Epithelial cell of prostate (primary cell): ENCODE measurements at places on chromosomes 11 and 22.

DNA sequence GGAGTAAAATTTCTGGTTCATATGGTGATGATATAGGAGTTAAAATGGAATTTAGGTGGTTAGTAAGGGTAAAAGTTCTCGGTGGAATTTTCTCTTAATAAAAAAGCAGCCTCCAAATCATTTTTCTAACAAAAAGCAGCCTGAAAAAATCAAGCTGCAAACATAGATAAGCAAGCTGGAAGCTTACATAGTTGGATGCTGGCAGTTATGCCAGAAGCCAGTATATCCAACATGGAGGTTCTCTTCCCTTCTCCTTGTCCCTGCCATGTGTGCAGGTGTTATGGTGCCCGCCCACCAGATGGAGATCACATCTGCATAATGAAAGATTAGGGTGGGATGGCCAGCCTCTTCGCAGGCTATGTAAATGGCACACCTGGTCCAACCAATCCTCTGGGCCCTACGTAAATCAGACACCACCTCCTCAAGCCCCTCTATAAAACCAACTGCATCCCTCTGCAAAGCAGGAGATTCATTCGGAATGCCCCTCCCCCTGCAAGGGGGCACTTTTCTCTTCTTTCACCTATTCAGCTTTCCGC, 22.4 kb downstream of the PIWIL3 start:
- no peak for DNase-seq

DNA sequence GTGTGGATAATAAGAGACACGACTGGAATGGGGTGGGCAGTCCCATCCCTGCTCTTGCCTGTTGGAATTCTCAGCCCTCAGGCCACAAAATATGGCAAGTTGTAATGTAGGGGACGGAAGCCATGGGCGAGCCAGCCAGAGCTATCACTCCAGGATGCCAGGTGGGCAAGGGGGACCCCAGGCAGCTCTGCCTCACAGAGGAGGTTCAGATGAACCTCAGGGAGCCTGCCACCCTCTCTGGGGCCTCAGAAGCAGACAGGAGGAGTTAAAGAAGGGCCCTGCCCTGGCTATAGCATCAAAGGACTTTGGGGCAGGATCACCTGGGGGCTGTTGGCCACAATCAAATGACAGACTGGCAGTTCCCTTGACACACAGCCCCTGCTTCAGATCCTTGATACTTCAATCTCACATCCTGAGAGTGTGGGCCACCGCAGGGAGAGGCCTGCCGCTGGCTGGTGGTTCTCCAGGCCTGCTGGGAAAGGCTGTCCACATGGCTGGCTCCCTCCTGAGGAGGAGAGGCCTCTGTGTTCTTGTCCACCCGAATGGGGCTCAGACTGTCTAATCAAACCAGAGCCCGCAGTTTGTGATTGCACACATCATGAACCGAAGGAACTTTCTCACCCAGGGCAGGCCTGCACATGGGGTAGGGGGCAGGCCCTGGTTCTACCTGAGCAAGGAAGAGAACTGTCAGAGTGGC, 31.4 kb downstream of the IGLL1 start:
- no peak for DNase-seq

DNA sequence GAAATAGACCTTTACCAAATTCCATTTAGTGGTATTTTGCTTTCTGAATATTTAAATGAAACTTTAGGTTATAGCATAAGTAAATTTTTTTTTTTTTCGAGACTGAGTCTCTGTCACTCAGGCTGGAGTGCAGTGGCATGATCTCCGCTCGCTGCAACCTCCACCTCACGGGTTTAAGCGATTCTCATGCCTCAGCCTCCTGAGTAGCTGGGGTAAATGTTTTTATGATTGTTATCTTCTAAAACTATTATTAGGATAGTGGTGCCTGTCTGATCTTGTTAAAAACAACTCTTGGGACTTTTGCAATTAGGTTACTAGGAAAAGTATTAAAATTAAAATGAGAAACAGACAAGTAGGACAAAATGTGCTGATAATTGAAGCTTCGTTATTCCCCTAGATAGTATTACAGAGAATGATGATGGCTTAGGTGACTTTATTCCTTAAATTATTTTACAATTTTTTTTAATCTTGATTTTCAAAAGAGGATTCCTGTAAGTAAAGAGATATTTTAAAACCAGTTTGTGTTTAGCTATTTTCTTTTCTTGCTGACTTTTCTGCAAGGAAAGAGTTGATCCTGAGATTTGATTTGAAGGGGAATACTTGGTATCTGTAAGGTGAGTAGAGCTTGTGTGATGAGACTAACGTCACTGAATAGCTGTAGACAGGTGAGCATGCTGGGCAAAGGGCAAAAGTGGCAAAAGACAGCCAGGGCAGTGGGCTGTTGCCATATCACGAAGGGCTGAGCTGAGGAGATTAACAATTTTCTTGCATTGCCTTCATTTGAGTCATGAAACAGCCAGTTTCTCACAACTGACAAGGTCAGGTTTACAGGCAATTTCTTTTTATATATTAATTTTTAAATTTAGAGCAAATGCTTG, 20.8 kb downstream of the CRKL start:
- no peak for DNase-seq

- no peak for DNase-seq
These were observed 89.9 kb upstream of the PRDM11 start for GRCh38 chr11:45056529-45056928.

DNA sequence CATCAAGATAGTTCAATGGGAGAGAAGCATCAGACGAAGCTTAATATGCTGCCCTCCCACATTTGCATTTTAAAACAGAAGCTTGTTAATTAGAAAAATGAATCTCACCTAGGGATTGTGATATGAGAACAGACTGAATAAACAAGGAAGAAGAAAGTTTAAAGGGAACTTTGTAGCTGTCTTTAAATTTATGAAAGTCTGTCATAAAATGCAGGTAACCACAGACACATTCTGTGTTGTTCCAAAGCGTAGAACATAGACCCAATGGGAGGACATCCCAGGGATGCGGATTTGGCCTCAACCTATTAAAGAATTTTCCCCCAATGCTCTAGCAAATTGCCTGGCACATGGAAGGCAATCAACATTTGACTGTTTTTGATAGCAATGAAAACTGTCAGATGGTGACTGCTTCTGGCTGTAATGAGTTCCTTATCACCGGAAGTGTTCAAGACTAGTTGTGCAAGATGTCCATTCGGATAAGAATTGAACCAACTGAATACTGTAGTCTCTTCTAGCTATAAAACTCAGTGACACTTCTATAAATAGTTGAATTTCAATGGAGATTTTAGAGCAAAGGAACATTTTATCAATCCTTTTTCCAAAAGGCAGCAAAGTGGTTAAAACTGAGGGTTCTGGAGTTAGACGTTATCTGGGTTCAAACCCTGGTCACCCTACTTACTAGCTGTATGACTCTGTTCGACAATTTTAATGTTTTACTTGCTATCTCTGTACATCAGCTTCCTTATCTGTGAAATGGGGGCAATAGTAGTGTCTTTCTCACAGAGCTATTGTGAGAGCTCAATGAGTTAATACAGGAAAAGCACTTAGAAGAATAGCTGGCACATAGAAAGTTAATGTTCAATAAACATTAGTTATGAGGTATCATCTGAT, 64.9 kb downstream of the LIF start:
- DNase-seq = no peak

DNA sequence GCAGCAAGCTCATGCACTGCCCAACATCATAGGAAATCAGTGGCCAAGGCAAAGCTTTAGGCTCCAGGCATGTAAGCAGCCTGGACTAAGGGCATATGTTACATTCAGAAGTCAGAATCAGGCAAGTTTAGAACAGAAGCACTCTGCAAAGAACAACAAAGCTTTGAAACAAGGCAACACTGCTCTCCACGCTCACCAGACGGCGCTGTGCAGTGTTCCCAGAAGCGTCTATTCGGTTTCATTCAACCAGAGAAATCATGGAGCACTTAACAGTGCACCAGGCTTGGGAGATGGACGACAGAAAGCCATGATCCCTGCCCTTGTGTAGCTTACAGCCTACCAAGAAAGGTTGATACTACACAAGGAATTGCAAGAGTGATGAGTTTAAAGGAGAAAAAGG, 555.8 kb downstream of the BUD13 start:
- DNase-seq = no peak

GRCh38 chr22:47067911-47068625, 305.6 kb downstream of the TBC1D22A start:
- DNase-seq = no peak

GRCh38 chr11:117805045-117805444, 8.0 kb upstream of the DSCAML1 start:
- DNase-seq = no peak

DNA sequence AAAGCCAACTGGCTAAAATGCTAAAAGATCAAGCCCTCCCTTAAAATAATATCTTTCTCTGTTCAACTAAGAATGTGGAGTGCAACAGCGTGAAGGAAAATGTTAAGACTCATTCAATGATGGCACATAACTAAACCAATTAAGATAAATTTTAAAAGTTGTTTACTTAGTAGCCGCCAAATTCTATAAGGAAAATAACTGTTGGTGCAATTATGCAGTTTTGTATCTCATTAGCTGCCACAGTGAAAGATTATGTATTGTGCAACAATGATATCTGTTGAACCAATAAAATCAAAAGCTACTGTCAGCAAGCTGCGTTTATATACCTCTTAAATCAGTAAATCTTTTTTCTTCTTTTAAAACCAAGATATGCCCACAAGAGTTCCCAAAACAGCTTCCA, 55.5 kb downstream of the SIK3 start:
- DNase-seq = no peak

GRCh38 chr22:47164514-47165337, 402.3 kb downstream of the TBC1D22A start:
- no peak for DNase-seq

DNA sequence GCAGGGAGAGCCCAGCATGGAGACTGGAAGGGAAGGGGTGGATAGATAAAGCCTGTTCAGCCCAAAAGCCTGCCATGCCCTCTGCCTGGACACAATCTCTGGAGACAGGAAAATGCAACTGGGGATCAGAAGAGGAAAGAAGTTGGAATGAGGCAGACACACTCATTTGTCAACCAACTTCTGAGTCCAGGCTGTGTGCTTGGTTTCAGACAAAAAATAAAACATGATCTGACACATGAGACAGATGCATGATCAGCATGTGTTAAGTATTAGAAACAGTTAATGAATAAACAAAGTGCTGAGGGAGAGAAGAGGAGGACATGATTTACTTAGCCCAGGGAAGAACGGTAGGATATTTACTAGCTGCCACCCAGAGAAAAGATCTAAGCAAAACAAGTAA, 839 bp downstream of the LRRN4CL start:
- no peak for DNase-seq

- DNase-seq = no peak
These were observed 207.8 kb downstream of the GRIK4 start for GRCh38 chr11:120719348-120719747.

- no peak for DNase-seq
These were observed 6.3 kb downstream of the CD44 start for GRCh38 chr11:35145271-35145670.

DNA sequence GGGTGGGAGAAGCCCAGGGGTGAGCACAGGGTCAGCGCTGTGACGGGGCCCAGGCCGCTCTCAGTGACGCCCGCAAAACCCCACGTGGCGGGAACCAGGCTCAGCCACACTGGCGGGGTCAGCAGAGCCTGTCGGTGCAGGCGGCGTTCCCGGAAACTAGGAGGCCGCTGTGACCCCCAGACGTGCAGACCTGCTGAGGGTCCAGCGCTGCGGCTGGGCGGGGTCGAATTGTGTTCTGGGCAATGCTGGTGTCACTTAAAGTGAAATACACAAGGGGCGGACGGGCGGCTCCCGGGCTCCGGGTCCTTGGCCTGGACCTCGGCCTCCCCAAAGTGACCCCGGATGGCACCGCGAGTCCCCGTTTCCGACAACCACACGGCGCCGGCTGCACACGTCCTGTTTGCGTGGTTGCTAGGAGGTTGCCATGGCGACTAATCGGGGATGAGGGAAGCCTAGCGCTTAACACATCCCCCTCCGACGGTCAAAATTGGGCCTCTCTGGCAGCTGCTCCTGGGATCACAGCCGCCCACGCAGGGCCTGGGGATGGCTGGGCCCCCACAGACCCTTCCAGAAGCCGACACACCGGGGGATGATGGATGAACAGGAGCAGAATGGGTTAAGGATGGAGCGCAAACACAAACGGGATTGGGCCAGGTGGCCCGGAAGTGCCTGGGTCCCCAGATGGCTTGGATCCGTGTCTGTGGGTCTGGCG, 81.7 kb upstream of the PRR5 start:
- no peak for DNase-seq

DNA sequence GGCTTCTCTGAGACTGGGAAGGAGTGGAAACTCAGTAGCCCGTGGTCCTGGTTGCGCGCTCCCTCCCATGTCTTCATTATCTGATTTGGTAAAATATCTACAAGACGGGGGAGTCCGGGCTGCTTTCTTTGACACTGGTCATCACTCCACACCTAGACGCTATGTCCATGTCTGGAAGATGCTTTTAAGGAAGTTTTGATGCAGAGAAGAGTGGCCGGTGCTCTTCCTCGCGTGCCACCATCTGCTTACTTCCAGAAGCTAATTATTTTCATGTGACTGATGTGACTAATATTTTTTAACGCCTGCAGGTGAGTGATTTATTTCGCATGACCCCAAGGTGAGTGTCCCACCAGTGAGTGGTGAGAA, 339 bp upstream of the TRIM21 start:
- no peak for DNase-seq

- DNase-seq = no peak
These were observed 22.2 kb upstream of the UBASH3B start for GRCh38 chr11:122633219-122633829.

GRCh38 chr11:96095884-96096303, 172.0 kb upstream of the MTMR2 start:
- DNase-seq = peak; percentile 40

GRCh38 chr11:68998390-68998911, 14.6 kb downstream of the MRGPRF start:
- no peak for DNase-seq

DNA sequence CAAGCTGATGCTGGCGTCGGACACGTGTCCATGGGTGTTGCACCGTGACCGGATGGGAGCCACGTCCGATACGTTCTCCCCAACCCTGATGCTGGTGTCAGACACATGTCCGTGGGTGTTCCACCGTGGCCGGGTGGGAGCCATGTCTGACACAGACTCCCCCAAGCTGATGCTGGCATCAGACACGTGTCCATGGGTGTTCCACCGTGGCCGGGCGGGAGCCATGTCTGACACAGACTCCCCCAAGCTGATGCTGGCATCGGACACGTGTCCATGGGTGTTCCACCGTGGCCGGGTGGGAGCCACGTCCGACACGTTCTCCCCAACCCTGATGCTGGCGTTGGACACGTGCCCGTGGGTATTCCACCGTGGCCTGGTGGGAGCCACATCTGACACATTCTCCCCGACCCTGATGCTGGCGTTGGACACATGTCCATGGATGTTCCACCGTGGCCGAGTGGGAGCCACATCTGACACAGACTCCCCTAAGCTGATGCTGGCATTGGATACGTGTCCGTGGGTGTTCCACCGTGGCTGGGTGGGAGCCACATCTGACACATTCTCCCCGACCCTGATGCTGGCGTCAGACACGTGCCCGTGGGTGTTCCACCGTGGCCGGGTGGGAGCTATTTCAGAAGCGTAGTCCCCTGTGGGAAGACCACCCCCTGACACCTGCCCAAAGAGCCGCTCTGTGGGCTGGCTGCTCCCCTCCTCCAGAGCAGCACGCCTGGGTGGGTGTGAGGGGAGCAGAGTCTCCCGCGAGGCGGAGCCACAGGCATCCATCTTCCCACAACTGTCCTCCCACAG, 20.0 kb downstream of the SELENOO start:
- no peak for DNase-seq

GRCh38 chr11:59173080-59173963, 1.4 kb downstream of the DTX4 start:
- no peak for DNase-seq
